Mesothelial cell of epicardium (in vitro differentiated cells): ENCODE measurements at places on chromosomes 2 and 18.

DNA sequence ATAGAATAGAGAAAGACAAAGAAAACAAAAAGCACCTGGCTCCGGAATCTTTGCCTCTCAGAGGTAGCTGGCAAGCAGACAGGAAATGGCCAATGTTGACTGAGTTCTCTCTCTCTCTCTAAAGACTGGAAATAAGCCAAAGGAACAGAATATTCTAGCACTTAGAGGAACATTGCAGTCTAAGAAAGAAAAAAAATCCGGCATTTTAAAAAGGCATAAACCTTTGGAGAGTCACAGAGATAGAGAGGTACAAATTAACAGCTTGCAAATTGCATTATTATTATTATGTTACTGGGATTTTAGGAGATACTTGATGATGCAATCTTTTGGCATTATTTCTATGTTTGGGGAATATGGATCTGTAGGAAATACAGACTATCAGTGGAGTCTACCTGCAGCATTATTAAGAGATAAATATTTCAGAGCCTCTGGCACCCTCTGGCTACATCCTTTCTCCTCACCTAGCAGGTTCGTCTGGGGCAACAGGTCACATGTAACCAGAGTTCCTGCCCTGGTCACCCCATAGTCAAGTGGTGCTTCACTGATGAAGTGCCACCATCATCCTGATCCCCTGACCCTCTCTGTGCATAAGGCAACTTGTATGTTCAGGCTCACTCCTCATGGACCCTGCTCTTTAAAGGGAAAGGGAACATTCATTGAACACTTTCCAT is 318.9 kb upstream of the ACVR2A start:
- H3K36me3 ChIP-seq: no peaks in the 10 kb centered on the region
- no peak overlapping the region for H3K4me3 ChIP-seq
- H3K4me1 ChIP-seq: peaks cover 11% of the 10 kb centered on the region

GRCh38 chr18:55096263-55096951 is 137.1 kb upstream of the CCDC68 start:
- no peaks in the 10 kb centered on the region for H3K27me3 ChIP-seq
- H3K4me3 ChIP-seq: no peak overlapping the region
- peaks cover 22% of the 10 kb centered on the region for H3K4me1 ChIP-seq
- no peak for DNase-seq
- no peaks in the 10 kb centered on the region for H3K36me3 ChIP-seq

DNA sequence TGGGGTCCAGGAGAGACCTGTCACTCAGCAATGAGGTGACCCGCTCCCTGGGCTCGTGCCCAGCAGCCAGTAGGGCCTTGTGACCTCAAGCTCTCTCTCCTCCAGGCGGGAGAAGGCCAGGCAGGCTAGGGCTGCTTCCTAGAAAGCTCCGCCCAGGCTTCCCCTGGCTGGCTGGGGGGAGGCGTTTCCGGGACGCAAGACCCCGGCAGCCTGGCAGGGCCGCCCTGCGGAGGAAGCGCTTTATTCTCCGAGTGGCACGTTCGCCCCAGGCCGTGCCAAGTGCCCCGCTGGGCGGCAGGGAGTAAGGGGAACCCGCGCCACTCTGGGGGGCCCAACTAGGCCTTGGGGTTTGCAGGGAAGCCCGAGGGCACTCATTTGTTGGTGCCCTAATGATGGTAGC is 21.2 kb upstream of the EPAS1 start:
- H3K4me1 ChIP-seq: peaks cover 14% of the 10 kb centered on the region
- H3K27ac ChIP-seq: no peak overlapping the region
- DNase-seq: no peak

- no peaks in the 10 kb centered on the region for H3K36me3 ChIP-seq
- H3K4me1 ChIP-seq: peaks cover 11% of the 10 kb centered on the region
- no peak overlapping the region for H3K27ac ChIP-seq
- H3K4me3 ChIP-seq: no peak overlapping the region
These were observed 1597.9 kb upstream of the ACVR2A start for GRCh38 chr2:146246736-146247523.

DNA sequence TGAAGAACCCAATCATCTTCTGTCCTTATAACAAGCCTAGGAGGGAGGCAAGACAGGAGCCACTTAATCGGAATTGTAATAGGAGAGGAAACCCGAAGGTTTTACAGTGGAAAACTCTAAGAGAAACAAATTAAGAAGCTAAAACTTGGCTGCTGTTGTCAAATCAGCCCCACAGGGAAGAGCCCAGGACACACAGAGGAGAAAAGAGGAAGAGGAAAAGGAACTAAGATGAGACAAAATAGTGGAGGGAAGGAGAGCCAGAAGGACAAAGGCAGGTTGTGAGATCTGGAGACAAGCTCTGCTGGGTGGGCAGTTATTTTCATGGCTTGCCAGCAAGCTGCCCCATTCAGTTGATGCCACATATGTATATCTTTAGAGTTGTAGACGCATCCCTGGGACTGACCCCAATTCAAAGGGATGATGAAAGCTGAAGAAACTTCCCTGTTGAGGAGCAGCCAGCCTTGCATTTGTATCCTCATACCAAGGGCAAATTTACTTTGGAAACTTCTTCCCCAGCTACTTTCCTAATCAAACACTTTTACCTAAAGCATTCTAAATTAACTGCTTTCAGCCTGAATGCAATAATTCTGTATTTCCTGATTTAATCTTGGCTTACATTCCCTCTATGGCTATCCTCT is 499.8 kb upstream of the MEIS1 start:
- no peak overlapping the region for H3K4me3 ChIP-seq
- H3K4me1 ChIP-seq: no peaks in the 10 kb centered on the region
- H3K27me3 ChIP-seq: no peaks in the 10 kb centered on the region
- H3K27ac ChIP-seq: no peak overlapping the region
- H3K36me3 ChIP-seq: no peaks in the 10 kb centered on the region

- H3K27me3 ChIP-seq: no peaks in the 10 kb centered on the region
- no peak overlapping the region for H3K4me3 ChIP-seq
- H3K4me1 ChIP-seq: no peaks in the 10 kb centered on the region
- DNase-seq: no peak
These were observed 479.2 kb upstream of the DSEL start for GRCh38 chr18:67995769-67996168.

- no peak overlapping the region for H3K27ac ChIP-seq
- no peak for DNase-seq
- no peaks in the 10 kb centered on the region for H3K36me3 ChIP-seq
- no peak overlapping the region for H3K4me3 ChIP-seq
These were observed 154.5 kb upstream of the NRP2 start for GRCh38 chr2:205527801-205528200.

DNA sequence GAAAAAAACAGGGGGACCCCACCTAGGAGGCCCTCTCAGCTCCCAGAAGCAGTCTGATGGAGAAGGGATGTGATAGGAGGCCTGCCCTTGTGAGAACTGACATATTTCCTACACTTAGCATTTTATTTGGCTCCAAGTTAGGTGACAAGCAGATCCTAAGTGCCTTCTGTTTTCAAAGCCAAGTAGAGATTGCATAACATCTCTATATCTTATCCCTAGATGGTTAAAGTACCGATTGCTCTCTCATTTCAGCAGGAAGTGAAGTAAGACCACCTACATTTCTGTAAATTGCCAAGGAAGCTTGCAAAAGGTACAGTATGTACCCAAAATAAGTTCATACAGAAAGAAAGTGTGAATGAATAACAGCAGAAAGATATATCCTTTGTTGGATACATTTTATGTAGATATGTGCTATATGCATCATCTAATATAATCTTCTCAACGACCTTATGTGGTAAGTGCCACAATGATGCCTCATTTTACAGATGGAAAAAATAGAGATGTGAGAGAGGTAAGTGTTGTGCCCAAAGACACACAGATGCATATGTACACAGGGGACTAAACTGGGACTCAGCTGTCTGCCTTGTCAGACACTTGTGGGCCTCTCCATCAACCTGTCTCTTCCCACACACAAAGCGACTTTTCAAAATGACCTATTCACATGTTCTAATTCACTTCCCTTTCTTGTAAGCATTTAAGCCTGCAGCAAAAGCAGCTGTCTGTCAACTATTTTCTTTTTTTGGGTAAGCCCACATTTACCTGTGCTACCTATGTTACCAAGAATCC is 38.9 kb downstream of the DHRS9 start:
- H3K4me3 ChIP-seq: no peak overlapping the region
- no peak overlapping the region for H3K27ac ChIP-seq
- H3K27me3 ChIP-seq: peaks cover 39% of the 10 kb centered on the region
- no peaks in the 10 kb centered on the region for H3K36me3 ChIP-seq

GRCh38 chr2:234495251-234496054 is 1.4 kb downstream of the ARL4C start:
- DNase-seq: no peak
- peaks cover 4% of the 10 kb centered on the region for H3K27me3 ChIP-seq
- no peaks in the 10 kb centered on the region for H3K36me3 ChIP-seq
- H3K27ac ChIP-seq: peak overlapping the region; percentile 87
